Diencephalon (tissue), 1 donor: ENCODE measurements at places on chromosomes 6 and 20. TPM values are rescaled to one million over a fixed set of nuclear protein-coding genes. Genes with fewer than 3 reads are reported as not detected.

OVOL2 gene
- total RNA-seq = not detected

KIF6 gene
- 6.7 TPM for total RNA-seq

MAP3K5 gene
- total RNA-seq = 16.1 TPM

CRISP3 gene
- not detected for total RNA-seq

HLA-DQB2 gene
- total RNA-seq = not detected

MUC21 gene
- total RNA-seq = not detected

BNIP5 gene
- total RNA-seq = not detected

TSHZ2 gene
- total RNA-seq = 22.1 TPM

RAMACL gene
- 2.1 TPM for total RNA-seq
